Renal cortex interstitium (tissue), 15 donors: ENCODE measurements at places on chromosomes 1 and 21.
A peak's percentile ranks its signal among the peaks of the same experiment; 100 is the strongest.

DNA sequence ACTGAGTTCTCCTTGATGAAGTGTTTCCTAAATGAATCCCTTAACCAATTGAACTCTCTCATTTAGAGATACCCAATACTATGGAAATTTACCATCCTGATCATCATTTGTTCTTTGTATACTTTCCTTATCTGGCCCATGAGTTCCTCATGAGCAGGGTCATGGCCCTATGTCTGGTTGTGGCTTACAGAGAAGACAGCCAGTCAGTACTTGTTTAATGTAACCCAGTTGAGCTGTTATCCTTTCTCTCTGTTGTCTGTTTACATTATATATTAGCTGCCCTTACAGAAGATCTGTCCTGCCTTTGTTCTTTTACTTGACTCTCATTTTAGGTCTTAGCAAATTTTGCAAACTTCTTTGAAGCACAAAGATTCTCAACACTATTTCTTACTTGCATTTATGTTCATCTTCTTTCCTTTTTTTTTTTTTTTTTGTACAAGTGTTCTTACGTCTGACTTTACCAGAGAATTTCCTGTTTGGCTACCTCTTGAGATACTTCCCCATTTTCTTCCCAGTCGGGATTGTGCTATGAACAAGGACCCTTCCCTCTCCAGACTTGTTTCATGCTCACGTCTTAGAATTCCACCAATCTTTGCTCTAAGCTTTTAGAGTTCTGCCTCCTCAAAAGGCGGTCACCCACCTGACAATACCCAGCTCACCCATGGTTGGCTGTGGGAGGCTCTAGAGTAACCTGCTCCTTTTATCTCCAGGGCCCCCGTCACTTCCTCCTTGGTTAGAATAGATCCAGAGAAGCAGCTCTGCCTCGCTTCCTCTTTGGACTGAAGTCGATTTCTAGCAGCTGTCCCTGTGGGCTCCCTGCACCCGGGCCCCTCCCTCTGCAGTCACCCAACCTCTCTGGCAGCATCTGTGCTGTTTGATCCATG is 53.6 kb upstream of the RUNX1 start:
- no peak for DNase-seq

DNA sequence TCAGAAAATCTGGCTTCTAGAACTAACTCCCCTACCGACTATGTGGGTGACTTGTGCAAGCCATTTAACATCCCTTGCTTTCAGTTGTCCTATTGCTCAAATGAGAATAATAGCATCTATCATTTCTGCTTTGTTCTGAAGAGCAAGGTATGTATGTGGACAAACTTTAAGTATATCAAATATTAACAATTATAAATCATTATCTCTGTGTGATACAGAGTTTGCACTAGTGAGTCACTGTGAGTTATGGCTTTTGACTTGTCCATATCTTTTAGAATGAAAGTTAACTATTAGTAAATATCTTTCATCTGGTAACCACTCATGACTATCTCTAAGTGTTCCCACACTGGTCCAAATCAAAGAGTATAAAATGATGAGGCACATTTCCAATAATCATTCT is 812.9 kb upstream of the ADGRL2 start:
- DNase-seq, result no peak

DNA sequence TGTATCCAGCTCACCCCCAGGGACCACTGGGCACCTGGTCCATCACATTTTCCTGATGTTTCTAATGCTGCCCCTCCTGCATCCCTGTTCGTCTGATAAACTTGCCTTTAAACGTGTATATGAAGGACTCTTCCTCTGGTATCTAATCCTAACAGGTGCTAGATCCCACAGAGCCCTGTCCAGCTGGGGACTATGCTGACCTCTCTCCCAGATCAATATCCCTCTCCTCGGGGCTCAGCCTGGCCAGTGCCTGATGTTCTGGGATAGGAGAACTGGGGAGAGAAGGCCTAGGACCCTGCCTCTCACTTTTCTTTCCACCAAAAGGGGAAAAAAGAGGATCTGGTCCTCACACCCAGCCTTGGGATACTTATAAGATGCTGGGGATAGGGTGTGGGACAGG is 1.4 kb upstream of the SLC5A9 start:
- DNase-seq, result no peak

GRCh38 chr1:26597629-26598039 is 68.1 kb downstream of the RPS6KA1 start:
- DNase-seq, result peak; percentile 46

GRCh38 chr1:31029026-31029425 is 36.5 kb downstream of the PUM1 start:
- DNase-seq, result no peak

GRCh38 chr21:37552496-37553029 is 186.0 kb downstream of the DYRK1A start:
- DNase-seq, result no peak
